ENCODE measurements at places on chromosomes 13 and 19.

GRCh38 chr19:7500811-7501450 is 12.1 kb upstream of the PEX11G start:
- DNase-seq = peak; percentile 46

DNA sequence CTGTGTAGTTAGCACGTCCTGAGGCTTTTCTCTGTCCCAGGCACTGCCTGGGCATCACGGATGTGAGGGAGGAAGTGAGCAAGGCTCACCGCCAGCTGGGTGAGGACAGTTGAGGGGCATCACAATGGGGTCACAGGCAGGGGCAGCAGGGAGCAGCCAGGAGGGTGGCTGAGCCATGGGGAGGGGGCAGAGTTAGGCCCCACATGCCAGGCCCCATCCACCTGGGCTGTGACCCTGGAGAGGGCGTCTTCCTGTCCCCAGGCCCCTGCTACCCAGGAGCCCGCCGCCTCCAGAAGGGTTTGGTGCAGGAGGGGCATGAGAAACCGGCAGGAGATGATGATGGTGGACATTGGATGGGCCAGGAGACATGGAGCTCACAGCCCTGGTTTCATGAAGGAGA is 56.8 kb upstream of the F7 start:
- DNase-seq = no peak

- DNase-seq = no peak
Observed at GRCh38 chr13:25973576-25973975, 78.2 kb downstream of the SHISA2 start.

GRCh38 chr13:35140831-35141230 is 198.8 kb downstream of the NBEA start:
- no peak for DNase-seq

DNA sequence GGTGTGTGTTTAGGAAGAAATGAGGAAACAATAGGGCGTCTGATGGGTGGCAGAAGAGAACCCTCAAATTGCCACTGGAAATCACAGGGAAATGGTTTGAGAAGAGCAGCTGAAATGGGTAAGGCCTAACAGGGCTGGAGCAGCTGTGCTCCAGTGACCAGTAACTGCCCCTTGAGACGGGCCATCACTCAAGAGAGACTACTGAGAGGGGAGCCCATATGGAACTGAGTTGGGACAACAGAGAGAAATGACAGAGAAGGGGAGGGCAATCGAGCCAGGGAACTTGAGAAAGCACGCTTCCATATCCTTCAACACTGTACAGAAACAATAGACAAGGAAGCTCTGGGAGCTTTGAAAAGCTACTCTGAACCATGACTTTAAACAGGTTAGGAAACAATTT is 175.2 kb upstream of the RNF113B start:
- no peak for DNase-seq

DNA sequence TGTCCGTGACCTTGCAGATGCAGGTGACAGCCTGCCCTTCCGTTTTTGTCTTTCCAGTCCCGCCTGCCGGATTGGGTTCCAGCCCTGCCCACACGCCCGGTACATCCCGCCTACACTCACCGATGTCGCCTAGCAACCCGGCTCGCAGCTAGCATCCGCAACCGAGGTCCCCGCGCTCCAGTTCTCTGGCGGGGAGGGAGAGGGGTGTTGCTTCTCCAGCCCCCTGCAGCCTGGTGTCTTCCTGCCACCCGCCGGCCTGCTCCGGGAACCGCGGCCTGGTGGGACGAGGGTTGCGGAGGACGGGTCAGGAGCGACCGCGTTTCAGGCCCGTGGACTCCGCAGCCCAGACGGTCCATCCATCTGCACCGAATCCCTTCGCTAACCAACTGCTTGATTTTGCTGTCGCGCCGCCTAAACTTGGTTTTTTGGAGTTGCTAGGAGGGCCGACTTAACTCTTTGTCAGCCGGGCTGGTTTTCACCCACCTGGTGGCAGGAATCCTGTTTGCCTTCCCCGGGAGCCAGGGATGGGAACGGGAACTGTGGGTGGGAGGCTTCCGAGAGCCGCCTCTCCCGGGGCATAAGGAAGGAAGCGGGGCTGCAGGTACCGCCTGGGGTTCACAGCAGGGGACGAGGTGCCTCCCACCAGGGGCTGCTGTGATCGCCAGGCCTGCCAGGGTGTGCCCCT is 15.4 kb upstream of the MATK start:
- no peak for DNase-seq

- DNase-seq = no peak
Observed at GRCh38 chr13:46354156-46355087, 32.6 kb downstream of the RUBCNL start.

- no peak for DNase-seq
Observed at GRCh38 chr19:44600466-44600865, 12.9 kb upstream of the IGSF23 start.

GRCh38 chr19:40571831-40572495 is 4.7 kb upstream of the SHKBP1 start:
- no peak for DNase-seq

GRCh38 chr13:101552786-101553185 is 100.3 kb downstream of the ITGBL1 start:
- no peak for DNase-seq

- no peak for DNase-seq
Observed at GRCh38 chr19:54387991-54388801, 23.5 kb upstream of the LAIR1 start.

GRCh38 chr19:43743059-43743458 is 11.7 kb downstream of the SMG9 start:
- no peak for DNase-seq

GRCh38 chr13:110150384-110151101 is 156.4 kb downstream of the COL4A1 start:
- DNase-seq = no peak

GRCh38 chr19:3586127-3586626 is 899 bp downstream of the GIPC3 start:
- DNase-seq = no peak

- no peak for DNase-seq
Observed at GRCh38 chr19:3024870-3025548, 4.1 kb downstream of the TLE2 start.

DNA sequence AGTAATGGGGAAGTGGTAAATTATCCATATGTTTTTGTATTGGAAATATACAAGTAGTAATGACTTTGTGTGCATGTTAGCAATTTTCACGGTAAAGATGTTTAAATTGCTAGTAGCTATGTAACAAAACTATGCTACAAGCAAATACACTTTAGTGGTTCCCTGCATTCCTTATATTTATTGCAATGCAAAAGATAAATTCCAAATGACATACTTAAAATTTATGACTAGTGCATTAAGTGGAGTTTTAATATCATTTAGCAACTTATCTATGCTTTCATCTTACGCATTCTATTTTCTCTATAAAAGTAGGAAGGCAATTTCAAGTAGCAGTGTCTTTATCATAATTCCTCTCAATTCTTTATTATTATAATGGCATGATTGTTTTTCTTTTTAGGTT is 482.8 kb downstream of the SLITRK5 start:
- no peak for DNase-seq

DNA sequence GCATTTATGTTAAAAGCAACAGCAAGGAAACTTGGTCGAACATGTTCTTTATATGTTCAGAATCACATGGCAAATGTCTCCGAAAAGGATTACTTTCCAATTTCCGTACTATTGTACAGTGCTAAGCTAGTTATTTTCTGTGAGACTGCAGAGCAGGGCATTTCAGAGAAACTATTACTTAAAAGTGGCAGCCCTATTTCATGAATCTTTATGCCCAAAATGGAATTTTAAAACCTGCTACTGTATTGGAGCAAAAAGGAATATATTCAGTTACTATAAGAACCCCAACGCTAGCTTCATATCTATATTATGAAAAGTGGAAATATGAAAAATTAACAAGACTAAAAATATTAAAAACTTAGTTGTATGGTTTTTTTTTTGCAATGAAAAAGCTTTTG is 2.2 kb upstream of the KLF5 start:
- no peak for DNase-seq

DNA sequence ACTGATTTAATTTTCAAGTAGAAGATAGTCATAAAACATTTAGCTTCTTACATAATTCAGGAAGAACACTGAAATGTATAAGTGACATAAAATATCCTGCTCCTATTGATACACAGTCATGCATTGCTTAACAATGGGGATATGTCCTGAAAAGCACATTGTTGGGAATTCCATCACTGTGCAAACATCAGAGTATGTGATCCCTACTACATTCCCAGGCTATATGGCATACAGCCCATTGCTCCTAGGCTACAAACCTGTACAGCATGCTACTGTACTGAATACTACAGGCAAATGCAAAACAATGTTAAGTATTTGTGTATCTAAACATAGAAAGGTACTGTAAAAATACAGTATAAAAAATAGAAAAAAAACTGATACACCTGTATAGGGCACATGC is 723.9 kb upstream of the ARGLU1 start:
- no peak for DNase-seq

DNA sequence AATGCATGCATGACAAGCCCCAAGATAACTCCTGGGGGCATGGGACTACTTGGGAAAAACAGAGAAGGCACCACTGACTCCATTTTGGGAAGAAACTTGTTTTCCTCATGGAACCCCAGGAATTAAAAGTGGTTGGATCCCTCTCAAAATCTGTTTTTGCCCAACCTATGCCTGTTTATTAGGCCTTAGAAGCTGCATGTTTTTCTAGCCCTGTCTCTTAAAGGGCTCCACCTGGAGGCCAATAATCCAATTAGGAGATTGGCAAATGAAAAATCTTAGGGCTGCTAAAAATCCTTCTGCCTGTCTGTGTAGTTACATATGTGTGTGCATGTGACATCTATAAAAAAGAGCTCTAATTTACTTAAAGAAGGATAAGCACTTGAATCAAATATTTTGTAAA is 26.9 kb downstream of the MED4 start:
- DNase-seq = no peak

GRCh38 chr13:46475541-46475991 is 77.4 kb upstream of the LRCH1 start:
- no peak for DNase-seq

DNA sequence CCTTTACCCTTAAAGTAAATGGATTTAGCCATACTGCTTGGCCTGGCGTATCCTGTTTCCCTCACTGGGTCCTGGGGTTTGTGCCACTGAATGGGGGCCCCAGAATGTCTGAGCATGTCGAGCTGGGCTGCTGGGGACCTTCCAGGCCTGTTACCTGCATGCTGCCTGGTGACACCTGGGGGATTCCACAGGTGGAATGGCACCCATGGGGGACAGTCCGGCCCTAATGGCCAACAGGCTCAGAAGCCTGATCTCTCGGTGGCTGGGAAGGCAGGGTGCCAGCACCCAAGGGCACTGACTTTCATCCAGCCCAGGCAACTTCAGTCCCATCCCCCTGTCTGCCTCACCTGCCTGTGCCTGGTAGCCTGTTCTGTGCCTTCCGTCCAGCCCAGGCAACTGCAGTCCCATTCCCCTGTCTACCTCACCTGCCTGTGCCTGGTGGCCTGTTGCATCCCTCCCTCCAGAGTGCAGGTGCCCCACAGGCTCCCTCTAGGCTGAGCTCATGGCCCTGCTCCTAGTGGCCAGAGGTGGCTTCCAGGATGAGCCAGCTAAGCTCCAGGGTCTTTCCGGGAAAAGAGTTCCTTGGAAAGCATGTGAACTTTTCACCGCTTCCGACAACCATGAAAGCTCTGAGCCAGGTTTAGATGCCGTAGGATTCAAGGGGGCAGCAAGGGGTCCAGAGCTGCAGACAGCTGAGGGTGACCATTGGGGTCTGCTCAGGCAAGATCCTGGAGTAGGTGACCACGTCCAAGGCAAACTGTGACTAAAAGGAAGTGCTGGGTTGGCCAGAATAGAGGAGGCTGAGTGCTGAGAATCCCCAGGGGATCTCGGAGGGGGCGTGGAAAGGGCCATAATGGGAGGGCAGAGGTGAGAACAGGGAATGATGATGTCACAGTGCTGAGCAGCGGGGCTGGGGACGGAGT is 30.3 kb upstream of the ZNF492 start:
- DNase-seq = no peak
